ENCODE measurements at places on chromosomes 2 and 18.

DNA sequence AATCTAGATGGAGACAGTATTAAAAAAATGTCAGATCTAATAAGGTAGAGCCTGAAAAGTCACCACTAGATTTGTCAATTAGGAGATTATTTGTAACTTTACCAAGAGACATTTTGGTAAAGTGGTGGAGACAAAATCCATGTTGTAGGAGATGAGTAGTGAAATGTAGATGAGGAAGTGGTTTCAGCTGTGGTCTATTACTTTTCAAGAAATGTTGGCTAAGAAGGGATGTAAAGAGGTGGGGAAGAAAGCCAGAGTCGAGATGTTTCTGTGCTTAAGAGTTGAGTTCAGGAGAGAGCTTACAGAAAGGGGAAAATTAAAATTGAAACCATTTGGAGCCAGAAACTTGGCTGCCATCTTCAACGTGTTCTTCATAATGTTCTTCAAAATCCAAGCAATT lies 22.2 kb downstream of the ACVR2A start:
- DNase-seq = no peak

- DNase-seq = no peak
Observed at GRCh38 chr2:143150287-143150686, 21.1 kb downstream of the ARHGAP15 start.

DNA sequence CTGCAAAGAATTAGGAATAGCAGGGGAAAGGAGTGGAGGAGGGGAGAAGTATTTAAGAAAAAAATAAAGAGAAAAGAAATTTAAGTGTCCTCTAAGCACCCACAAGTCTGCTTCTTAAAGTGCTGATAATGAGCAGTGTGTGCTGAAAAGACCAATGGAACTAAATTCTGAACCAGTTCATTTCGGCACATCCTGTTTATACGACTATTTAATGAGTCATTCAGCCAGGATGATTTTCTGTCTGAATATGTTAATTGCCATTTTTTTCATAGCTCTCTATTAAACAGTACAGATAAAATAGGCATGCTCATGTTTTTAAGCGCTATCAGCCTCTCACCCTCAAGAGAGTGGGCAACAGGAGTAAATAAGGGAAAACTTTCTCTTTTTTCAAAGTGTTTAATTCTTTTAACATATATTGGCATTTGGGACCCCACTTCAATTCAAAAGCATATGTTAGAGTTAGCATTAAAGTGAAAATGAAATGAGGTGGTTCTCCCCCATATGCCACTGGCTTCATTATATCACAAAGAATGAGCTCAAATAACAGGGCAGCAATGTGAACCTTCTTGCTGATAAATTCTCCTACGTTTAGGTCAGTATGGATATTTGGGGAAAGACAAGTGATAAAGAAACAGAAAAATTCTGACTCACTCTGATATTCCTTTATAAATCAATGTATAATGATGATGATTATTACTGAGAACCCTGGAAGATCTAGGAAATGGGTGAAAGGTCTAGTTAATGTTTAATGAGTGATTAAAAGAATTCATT lies 87.5 kb downstream of the TCF4 start:
- DNase-seq = no peak

- no peak for DNase-seq
Observed at GRCh38 chr18:8389391-8390340, 219.6 kb upstream of the RAB12 start.

DNA sequence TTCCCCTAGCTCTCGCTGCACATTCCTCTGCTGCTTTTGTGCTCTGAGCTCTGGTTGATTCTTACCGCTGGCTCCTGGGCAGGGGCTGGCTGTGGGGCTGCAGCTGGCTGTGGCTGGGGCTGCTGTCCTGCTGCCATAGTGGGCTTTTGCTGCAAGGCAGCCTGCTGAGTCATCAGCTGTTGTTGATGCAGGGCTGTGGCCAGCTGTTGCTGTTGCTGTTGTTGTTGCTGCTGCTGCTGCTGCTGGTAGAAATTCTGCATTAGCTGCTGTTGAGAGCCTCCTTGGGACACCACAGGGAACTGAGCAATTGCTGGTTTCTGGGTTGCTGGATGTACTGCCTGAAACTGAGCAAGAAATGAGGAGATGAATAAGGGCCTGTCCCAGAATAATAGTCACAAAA lies 77.2 kb upstream of the NFU1 start:
- DNase-seq = no peak

DNA sequence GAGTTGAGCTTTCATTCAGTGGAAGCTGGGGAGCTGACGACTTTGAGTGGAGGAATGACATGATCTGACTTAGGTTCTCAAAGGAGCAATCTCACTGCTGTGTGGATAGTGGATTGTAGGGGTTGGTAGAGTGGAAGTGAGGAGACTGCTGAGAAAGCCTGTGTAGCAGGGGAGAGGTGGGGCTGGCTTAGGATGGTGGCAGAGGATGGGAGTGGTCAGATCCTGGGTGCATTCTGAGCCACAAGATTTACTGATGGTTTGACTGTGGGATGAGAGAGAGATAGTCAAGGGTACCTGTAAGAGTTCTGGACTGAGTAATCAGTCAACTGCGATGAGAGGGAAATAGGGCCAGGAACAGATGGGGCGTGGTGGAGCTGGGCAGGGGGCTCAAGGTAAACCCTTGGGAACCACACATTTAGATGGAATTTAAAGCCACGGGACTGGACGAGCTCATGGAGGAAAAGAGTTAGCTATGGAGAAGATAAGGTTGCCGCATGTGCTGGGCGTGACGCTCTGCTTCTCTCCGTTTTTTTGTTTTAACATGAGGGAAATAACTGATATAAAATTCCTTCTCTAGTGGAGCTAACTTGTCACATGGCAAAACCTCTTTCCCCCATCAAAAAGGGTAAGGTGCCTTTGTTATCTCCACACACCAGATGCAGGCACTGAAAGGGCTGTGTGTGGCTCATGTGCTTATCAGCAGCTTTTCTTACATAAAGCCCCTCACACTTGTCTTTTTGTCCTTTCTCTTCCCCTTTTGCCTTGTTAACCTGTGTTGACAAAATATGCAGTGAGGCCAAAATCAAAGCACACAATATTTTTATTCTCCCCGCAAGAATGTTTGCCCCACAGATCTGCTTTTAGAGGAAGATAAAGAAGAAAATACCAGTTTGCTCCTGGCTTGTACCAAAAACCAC lies 379.8 kb downstream of the TSN start:
- DNase-seq = no peak

Data from activated gamma-delta T cell (primary cell).